Fibroblast of lung (primary cell): ENCODE measurements at places on chromosomes 6 and 20. TPM values are rescaled to one million over a fixed set of nuclear protein-coding genes. Genes with fewer than 3 reads are reported as not detected.
A peak's percentile ranks its signal among the peaks of the same experiment; 100 is the strongest.

The RPL7L1 gene
- 80.0 and 81.0 TPM in 2 replicates for polyA plus RNA-seq

The MAS1 gene
- not detected in 2 replicates for polyA plus RNA-seq

The CCN6 gene
- 0.08 and 0.49 TPM in 2 replicates for polyA plus RNA-seq

- no peak for DNase-seq
- H3K27me3 ChIP-seq = no peaks in the 10 kb centered on the region
- H3K36me3 ChIP-seq = no peaks in the 10 kb centered on the region
Measured at GRCh38 chr20:39094391-39094790, 132.2 kb downstream of the DHX35 start.

- no peaks in the 10 kb centered on the region for H3K27me3 ChIP-seq
- no peak overlapping the region for H3K4me3 ChIP-seq
- no peaks in the 10 kb centered on the region for H3K36me3 ChIP-seq
Measured at GRCh38 chr20:53434662-53435061, 159.0 kb downstream of the ZNF217 start.

GRCh38 chr6:21213492-21213891 lies 380.1 kb upstream of the SOX4 start:
- no peak overlapping the region for H3K4me3 ChIP-seq
- H3K36me3 ChIP-seq = no peaks in the 10 kb centered on the region
- DNase-seq = no peak
- no peaks in the 10 kb centered on the region for H3K4me1 ChIP-seq
- no peaks in the 10 kb centered on the region for H3K27me3 ChIP-seq

- H3K4me3 ChIP-seq = no peak overlapping the region
- no peaks in the 10 kb centered on the region for H3K36me3 ChIP-seq
- DNase-seq = no peak
- no peak overlapping the region for H3K27ac ChIP-seq
Measured at GRCh38 chr6:119360262-119360915, 10.8 kb upstream of the MAN1A1 start.

GRCh38 chr6:136656121-136656520 lies 105.9 kb upstream of the MAP7 start:
- peak; percentile 47 for DNase-seq
- H3K4me3 ChIP-seq = no peak overlapping the region
- no peaks in the 10 kb centered on the region for H3K27me3 ChIP-seq
- no peak overlapping the region for H3K27ac ChIP-seq
- no peaks in the 10 kb centered on the region for H3K36me3 ChIP-seq

DNA sequence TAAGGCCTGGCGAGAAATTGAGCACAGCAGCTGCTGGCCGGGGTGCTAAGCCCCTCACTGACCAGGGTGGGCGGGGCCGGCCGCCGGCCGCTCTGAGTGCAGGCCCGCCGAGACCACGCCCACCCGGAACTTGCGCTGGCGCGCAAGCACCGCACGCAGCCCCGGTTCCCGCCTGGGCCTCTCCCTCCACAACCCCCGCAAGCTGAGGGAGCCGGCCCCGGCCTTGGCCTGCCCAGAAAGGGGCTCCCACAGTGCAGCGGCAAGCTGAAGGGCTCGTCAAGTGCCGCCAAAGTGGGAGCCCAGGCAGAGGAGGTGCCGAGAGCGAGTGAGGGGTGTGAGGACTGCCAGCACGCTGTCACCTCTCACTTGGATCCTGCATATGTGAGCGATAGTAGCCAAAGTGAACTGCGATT lies 251.2 kb downstream of the GJA1 start:
- no peak for DNase-seq
- H3K36me3 ChIP-seq = no peaks in the 10 kb centered on the region
- H3K27me3 ChIP-seq = no peaks in the 10 kb centered on the region

GRCh38 chr6:133160536-133160935 lies 80.6 kb upstream of the EYA4 start:
- no peaks in the 10 kb centered on the region for H3K27me3 ChIP-seq
- DNase-seq = no peak
- no peak overlapping the region for H3K27ac ChIP-seq

- no peak for DNase-seq
- no peak overlapping the region for H3K27ac ChIP-seq
- peaks cover 7% of the 10 kb centered on the region for H3K27me3 ChIP-seq
- H3K36me3 ChIP-seq = no peaks in the 10 kb centered on the region
- no peaks in the 10 kb centered on the region for H3K4me1 ChIP-seq
- H3K4me3 ChIP-seq = no peak overlapping the region
Measured at GRCh38 chr6:53197553-53197952, 48.9 kb upstream of the GCM1 start.

- no peaks in the 10 kb centered on the region for H3K27me3 ChIP-seq
- no peak overlapping the region for H3K27ac ChIP-seq
- H3K4me3 ChIP-seq = no peak overlapping the region
- H3K36me3 ChIP-seq = no peaks in the 10 kb centered on the region
- no peak for DNase-seq
Measured at GRCh38 chr6:157468574-157468973, 87.6 kb downstream of the ZDHHC14 start.

- no peak overlapping the region for H3K4me3 ChIP-seq
- H3K27me3 ChIP-seq = no peaks in the 10 kb centered on the region
- DNase-seq = peak; percentile 72
- peaks cover 8% of the 10 kb centered on the region for H3K4me1 ChIP-seq
- H3K27ac ChIP-seq = peak overlapping the region; percentile 34
Measured at GRCh38 chr20:58237318-58238132, 9.1 kb upstream of the ANKRD60 start.
